ENCODE measurements at places on chromosomes 4 and X.

DNA sequence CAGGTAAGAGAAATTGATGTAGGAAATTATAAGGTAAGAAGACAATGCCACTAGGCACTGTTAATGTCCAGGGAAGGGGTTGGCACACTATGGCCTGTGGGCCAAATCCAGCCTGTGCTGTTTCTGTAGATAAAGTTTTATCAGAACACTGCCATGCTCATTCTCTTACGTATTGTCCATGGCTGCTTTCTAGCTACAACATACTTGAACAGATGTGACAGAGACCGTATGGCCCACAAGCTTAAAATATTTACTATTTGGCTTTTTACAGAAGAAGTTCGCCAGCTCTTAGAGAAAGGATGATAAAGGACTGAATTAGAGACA is 168.0 kb downstream of the CDS1 start:
- no peak for DNase-seq

DNA sequence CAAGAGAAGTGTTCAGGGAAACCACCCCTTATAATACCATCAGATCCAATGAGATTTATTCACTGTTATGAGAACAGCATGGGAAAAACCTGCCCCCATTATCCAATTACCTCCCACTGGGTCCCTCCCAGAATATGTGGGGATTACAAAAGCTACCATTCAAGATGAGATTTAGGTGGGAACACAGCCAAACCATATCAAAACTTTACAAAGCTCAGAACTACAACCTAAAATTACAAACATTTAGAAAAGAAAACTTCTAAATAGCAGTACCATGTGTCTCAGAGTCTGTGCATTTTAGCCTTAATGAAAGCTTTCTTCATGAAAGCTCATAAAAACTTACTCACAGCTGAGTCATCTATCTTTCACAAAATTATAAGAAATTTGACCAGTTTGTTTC is 1442.8 kb upstream of the PCDH7 start:
- DNase-seq: no peak

DNA sequence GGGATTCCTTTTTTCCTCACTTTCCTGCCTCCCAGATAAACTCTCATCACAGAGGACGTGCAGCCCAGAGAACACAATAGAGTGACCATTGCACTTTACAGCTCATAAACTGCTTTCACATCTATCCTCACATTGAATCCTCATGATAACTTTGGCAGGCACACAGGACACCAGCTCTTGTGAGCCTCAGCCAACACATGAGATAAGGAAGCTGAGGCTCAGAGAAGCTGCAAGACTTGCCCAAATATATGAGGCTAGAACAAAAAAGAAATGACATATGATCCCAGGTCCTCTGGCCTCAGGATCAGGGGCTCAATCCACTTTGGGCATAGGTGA is 85.0 kb upstream of the CPEB2 start:
- DNase-seq: no peak

DNA sequence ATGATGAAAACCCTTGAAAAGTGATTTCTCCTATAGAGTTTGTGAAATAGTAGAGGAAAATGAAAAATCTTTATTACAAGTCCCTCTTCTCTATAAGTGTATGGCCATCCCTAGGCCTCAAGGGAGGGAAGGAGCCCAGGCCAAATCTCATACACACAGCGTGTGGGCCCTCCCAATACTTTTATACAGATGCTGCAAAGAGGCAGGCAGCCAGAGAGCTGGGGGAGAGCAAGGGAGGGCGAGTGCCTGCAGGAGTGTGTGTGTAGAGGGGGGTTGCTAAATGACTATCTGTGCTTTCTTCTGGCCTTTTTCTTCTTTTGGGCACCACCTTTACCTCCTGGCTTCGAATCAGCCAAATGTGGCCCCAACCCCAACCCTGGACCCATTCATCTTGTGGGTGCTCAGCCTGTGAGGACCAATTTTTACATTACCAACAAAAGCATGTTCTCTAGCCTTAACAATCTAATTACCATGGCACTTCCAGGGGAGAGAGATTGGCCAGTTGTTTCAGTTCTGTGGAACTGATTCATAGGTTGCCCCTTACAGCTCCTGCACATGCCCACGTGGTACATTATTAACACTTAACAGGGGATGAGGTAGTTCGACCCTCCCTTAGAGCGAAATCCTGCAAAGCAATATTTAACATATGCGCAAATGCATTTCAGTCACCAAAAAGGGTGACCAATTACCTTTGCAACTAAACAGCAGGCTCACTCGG is 2.0 kb downstream of the GPC3 start:
- DNase-seq: no peak

- no peak for DNase-seq
These were observed 8.1 kb downstream of the NEK1 start for GRCh38 chr4:169604131-169604900.

DNA sequence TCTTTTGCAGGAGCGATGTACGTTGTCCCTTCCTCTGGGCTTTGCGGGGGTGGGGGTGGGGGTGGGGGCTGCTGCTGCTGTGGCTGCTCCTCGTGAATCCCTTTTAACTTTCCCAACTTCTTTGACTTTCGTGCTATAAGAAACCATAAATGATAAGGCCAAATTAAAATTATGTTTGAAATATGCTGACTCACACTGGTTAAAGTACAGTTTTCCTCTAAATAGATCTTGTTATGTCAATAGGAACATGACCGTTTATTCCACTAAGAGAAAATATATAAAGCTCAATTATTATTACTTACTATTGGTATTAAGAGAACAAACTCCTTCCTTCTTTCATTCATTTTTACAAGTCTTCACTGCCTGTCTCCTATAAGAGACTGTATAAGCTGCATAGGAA is 287.4 kb downstream of the NR3C2 start:
- DNase-seq: no peak

- DNase-seq: no peak
These were observed 24.8 kb downstream of the SLC2A9 start for GRCh38 chr4:9996319-9997110.

GRCh38 chr4:141654098-141654497 is 17.7 kb downstream of the IL15 start:
- DNase-seq: no peak

GRCh38 chrX:52821079-52821760 is 10.1 kb downstream of the XAGE5 start:
- no peak for DNase-seq

GRCh38 chr4:139441029-139441428 is 12.9 kb upstream of the RAB33B start:
- DNase-seq: no peak

DNA sequence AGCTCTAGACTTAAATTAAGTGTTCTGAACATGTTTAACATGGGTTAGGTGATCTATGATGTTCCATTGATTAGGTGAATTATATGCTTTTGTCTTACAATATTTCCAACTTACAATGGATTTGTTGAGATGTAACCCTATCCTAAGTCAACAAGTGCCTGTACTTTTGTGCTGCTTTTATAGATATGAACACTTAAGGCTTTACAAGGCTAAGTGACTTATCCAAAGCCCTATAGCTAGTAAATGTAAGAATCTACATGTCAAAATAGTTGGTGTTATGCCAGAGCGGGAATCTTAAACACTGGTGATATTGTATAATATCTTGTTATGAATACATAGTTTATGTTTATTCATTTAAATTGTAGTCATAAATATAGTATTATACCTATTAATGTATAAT is 1629.1 kb upstream of the IGFBP7 start:
- no peak for DNase-seq

DNA sequence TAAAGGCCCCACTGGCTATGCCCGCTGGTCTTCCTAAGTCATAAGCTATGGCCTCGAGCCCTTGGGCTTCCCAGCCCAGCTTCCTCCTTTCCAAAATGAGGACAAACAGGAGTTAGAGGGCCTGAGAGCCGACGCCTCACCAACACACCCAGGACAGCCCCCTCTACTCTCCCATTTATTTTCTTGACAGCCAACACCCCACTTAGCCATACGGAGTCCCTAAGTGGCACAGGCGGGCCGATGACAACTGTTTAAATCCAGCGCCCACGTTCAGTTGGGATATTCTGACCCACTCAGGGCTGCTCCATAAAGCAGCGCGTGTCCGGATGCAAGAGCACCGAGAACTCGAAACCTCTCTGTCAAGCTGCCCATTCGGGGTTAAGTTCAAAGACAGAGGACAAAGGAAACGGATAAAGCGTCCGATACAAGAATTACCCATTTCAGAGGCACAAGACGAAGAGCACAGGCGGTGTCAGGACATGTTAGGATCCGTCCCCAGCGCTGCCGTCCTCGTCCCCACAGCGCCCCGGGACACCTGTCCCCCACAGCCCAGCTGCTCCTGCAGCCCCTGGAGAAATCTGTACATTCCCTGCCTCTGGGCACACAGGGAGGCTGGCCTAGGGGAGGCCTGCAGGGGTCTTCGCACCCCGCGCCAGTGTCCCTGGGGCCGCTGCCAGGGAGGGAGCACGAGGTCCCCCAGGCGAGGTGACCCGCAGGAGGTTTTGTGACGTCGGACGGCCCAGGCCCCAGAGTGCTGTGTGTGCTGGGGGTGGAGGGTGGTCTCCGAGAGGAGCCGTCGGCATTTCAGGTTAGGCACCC is 1.2 kb downstream of the PRKX start:
- DNase-seq: no peak

DNA sequence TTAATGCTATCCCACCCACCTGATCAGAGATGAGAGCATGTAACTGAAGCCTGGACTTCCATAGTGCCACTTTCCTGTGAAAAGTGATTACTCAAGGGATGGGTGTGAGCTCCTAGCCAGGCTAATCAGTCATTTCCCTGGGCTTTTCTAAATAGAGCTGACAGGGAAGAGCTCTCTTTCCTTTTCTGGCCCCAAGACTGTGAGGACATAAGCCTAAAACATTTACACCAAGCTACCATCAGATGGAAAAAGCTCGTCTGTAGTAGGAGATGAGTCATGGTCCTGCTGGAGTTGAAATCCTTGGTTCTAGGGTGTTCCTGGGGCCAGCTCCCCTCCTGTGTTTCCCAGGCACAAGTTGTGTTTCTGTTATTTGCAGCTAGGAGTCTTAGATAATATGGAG is 52.4 kb upstream of the NDP start:
- DNase-seq: no peak

GRCh38 chrX:45811326-45811725 is 610.6 kb upstream of the DIPK2B start:
- no peak for DNase-seq

DNA sequence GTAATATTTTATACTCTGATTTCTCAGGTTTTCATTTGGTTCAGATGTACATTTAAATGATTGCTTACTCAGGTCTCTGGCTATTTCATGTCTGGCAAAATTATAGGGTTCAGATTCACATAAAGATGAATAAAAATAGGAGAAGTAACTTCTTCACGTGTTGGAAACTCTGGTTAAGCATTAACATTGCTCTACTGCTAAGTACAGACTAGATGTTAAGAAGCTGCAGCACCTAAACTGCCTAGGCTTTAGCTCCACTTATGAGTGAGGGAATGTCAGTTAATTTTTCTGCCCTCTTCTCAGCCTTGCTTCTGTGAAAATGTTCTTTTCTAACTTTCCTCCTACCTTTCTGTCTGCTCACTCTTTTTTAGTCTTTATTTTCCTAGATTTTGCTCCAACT is 361.2 kb downstream of the ARAP2 start:
- no peak for DNase-seq

GRCh38 chr4:142091085-142091513 is 454.7 kb downstream of the IL15 start:
- DNase-seq: no peak

DNA sequence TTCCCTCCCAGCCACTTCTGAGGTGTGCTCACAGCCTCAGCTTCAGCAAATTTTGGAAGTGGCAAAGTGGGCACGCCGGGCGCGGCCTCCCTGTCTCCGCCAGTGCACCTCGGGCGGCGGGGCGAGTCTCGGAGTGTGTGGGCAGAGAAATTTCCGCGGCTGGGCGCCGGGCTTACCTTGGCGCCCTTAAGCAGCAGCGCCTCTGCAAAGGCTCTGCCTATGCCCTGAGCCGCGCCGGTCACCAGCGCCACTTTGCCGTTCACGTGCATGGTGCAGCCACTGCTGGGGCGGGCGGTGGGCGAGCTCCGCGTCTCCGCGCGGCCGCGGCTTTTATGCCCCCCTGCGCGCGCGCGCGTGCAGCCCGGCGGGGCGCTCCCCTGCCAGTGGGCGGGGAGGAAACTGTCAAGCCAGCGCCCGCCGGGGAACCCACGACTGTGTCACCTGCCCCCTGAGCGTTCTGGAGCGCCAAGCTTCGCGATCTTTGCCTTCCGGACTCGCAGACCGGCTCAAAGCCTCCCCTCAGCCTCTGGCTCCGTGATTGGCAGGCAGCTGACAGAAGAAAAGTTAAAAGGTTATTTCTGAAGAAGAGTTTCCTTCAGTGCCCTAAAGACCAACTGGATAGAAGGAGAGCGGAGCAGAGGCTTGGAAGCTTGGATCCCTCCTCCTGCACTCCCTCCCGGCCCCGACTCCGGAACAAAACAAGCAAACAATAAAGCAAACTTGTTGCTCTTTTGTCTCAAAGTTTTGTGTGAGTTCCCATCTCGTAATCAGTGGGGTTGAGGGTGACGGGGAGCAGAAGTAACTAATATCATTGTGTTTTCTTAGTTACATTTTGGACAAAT is at the start of gene HPGD:
Gene HPGD (minus strand): TSS at position 306 of the 842 bp plus-strand sequence. CDS start 37 bp downstream, at position 269.
- peak; percentile 7 for DNase-seq
